ENCODE measurements at places on chromosomes 2 and 18.

- peak; percentile 12 for DNase-seq
Measured at GRCh38 chr2:101442667-101443061, 32.2 kb downstream of the RFX8 start.

DNA sequence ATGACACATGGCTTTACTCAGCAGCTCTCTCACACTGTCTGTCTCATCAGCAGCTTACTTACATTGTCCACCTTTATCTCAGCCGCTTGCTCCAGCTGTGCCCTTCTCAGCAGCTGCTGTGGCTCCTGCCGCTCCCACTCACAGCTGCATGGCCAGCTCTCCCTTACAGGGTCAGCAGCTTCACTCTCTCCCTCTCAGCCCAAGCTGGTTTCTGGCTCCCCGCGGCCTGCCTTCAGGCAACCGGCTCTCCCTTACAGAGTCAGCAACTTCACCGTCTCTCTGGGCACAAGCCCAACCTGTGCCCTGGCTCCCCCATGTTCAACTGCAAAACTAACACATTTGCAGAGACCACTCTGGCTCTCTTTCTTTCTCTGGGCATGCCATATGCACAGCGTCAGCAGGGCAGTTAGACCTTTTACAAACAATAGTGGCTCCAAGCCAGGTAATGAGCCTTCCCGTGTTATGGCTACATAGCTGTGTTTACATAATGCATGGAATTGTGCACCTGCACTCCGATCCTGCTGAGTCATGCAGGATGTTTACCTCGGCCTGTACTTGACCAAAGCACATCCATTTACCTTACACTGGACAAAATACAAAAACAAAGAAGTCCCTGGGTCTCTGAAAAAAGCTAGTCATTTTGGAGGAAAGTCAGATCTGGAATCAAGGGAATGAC lies 167.3 kb downstream of the DOK6 start:
- no peak for DNase-seq

DNA sequence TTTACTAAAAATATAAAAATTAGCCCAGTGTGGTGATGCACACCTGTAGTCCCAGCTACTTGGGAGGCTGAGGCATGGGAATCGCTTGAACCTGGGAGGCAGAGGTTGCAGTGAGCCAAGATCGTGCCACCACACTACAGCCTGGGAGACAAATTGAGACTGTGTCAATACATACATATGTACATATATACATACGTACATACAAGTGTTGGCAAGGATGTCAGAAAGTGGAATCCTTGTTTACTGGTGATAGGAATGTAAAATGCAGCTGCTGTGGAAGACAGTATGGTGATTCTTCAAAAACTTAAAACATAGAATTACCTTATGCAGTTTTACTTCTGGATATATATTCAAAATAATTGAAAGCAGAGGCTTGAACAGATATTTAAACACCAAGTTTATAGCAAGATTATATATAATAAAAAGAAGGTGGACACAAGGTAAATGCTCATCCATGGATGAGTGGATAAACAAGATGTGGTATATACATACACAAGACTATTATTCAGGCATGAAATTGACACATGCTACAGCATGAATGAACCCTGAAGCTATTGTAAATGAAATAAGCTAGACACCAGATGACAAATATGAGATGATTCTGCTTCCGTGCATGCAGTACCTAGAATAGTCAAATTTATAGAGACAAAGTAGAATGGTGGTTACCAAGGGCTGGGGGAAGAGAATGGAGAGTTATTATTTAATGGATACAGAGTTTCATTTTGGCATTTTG lies 43.2 kb downstream of the CCDC138 start:
- DNase-seq = no peak

- no peak for DNase-seq
Measured at GRCh38 chr2:80329491-80329890, 24.9 kb upstream of the LRRTM1 start.

- DNase-seq = no peak
Measured at GRCh38 chr18:22265838-22266237, 96.4 kb downstream of the GATA6 start.

- DNase-seq = no peak
Measured at GRCh38 chr2:28545590-28546200, 49.8 kb downstream of the PLB1 start.

Data from WERI-Rb-1 (cell line).